Stimulated activated CD4-positive, alpha-beta T cell treated with anti-CD3 and anti-CD28 coated beads, Interleukin-1b, Interleukin-23, amount 100 ng/mL, for 4 hours (primary cell): ENCODE measurements at places on chromosomes 6 and 20.

DNA sequence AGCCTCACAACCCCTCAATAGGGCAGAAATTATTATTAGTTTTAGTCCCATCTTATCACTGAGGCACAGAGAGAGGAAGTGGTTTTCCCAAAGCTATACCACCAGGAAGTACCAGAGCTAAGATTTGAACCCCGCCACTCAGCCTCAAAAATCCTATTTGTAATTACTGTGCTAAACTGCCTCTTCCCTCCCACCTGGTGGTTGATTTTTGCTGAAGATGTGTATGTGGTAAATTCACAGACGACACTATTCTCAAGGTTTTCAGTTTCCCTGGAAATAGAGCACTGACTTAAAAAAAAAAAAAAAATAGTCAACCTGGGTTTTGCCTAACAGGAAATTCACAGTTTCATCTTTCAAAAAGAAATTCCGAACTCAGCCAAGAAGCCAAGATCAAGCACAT is 57.9 kb downstream of the TSHZ2 start:
- no peak for DNase-seq

DNA sequence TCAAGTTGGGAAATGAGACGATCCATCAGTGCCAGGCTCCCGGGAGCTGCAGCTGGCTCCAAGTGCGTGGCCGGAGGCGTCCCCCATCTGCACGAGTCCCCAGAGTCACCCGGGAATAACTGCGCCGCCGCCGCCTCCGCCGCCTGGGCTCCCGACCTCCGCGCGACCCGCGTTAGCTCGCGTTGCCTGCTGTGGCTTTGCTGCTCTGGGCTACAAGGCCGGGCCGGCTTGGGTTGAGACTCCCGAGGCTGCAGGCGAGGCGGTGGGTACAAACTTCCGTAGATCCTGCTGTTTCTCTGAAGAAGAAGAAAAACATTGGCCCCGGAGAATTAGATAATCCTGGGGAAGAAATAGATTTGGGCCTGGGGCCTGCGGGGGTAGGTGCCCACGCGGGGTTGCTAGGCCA is 7.4 kb upstream of the LAMP5 start:
- no peak for DNase-seq

DNA sequence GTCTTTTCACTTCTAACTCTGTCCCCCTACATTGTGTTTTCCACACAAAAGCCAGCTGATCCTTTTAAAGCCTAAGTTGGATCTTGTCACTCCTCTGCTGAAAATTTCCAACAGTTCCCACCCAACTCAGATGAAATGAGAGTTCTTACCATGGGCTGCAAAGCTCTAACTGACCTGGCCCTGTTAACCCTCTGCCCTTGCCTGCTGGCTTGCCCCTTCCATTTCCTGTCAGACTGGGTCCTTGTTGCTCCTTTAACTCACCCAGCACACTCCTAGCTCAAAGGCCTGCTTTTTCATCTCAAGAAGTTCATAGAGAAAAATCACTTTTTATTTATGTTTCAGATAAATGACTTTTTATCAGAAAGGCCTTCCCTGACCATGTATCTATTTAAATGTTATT is 66.5 kb upstream of the HEY2 start:
- DNase-seq: no peak

DNA sequence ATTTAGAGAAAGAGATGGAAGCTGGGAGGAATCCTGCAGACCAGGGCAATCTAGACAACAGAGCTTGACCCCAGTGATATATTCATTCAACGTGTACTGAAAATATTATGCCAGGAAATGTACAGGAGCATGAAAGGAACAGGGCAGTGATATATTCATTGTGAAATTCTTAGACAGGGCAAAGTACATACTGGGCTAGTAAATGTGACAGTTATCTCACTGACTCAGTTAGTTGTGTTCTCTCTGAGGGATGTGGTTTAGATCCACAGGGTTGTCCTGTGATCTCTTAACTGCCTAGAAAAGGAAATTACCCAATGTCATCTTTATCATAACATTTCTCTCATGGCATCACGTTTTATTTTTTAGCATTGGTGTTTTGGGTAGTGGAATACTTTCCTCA is 891.3 kb downstream of the EYS start:
- DNase-seq: no peak

DNA sequence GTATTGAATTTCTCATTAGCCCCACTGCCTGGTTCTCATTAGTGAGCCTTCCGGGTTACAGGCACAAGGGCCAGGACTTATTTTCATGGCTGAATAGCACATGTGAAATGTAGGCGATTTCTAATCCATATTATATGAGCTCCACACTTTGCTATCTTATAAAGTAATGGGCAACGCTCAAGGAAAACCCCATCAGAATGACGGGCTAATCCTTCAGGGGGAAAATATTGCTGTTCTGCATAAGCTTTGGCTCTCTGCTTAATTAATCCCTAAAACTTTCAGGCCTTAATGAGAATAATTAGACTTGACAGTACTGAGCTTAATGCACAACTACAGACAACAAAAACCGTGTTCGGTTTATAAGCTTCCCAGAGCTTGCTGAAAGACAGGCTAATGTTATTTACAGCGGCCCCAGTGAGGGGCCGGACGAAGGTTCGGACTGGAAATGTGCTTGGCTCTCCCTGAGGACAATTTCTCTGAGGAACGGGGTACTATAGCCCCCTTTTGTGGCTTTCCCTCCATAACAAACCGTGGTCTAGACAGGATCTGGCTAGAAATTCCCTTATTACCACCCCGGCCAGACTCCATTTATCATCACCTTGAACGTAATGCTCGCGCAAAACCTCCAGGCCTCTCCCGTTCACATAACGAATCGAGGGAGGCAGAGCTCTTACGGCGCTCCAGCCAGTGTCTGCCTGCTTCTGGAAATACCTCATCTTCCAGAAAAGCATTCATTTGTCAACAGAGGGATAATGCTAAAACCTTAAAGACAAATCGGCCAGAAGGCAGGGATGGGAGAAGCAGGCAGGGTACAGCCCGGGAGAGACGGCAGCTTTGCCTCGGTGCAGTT is 164.5 kb downstream of the CD83 start:
- DNase-seq: no peak

DNA sequence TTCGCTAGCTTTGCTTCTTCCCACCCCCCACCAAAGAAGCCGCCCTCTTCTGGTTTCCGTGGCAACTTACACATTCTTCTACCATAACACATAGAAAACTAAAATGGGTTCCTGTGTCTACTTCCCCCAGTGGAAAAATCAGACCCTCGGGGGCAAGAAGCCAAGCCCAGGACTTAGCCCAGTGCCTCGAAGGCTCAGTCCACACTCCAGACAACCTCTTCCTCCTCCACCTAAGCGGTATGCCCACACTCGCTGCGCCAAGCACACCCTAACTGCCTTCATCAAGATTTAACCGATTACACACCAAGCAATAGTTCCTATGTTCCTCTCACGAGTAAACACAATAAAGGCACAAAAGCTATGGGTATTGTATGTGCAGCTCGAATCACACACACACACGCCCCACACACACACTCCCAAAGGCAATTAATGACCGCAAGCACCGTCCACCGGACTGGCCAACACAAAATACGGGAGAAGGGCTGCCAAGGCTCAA is 537 bp downstream of the PPIL4 start:
- DNase-seq: peak; percentile 7

- DNase-seq: no peak
These were observed 294.3 kb upstream of the QKI start for GRCh38 chr6:163120223-163120622.

- no peak for DNase-seq
These were observed 10.4 kb upstream of the ZFAND3 start for GRCh38 chr6:37809197-37809543.

GRCh38 chr6:166667796-166668610 is 41.0 kb upstream of the RPS6KA2 start:
- DNase-seq: no peak

DNA sequence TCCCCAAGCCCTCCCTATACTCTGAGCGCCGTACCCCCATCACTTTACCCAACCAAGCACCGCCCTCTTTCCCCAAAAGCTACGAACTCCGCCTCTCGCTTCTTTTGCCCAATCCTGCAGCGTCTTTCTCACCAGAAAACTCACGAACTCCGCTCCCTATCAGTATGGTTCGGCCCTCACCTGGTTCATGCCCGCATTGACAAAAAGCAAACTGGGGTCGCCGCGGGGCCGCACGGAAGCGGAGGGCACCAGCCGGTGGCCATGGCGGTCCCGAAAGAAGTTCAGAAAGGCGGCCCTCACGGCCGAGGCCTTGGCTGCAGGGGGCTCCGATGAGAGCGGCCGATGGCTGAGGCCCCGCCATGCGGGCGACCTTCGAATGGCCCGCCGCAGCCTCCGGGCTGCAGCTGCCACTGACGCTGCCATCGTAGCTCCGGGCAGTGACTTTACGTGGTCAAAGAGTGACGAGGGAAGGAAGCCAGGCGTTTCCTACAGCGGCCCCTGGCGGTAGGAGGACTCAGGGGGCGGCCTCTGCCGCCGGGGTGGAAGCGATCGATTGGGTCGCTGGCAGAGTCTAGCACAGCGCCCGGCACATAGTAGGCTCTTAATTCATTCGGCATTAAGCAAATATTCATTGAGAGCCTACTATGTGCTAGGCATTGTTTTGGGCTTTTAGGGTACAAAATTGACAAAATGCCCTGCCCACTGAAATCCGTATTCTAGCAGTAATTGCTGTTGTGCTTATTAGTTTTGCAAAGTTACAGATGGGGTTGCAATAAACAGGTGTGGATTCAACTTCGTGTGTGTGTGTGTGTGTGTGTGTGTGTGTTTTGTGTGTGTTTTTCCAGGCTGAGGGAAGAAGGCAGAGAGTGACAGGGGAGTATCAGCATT is at the start of gene AARS2:
TSS of gene AARS2 (minus strand) at position 447 of the 888 bp plus-strand sequence. CDS start at position 423, 24 bp downstream.
- DNase-seq: peak; percentile 93

DNA sequence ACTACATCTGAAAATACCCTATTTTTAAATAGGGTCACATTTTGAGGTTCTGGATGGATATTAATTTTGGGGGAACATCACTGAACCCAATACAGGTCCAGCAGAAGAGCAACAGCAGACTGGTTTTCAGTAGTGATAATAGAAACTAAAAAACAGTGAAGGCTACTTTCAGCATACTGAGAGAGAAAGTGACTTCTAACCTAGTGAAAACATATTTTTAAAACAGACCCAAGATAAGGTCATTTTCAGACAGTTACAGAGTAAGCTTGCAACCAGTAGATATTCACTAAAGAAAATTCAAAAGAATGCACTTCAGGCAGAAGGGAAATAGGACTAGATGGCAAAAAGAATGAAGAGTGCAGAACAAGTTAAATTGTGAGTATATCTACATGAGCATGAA is 42.0 kb upstream of the TMEM244 start:
- DNase-seq: no peak

GRCh38 chr6:89436226-89436625 is 3.3 kb downstream of the ANKRD6 start:
- DNase-seq: no peak

DNA sequence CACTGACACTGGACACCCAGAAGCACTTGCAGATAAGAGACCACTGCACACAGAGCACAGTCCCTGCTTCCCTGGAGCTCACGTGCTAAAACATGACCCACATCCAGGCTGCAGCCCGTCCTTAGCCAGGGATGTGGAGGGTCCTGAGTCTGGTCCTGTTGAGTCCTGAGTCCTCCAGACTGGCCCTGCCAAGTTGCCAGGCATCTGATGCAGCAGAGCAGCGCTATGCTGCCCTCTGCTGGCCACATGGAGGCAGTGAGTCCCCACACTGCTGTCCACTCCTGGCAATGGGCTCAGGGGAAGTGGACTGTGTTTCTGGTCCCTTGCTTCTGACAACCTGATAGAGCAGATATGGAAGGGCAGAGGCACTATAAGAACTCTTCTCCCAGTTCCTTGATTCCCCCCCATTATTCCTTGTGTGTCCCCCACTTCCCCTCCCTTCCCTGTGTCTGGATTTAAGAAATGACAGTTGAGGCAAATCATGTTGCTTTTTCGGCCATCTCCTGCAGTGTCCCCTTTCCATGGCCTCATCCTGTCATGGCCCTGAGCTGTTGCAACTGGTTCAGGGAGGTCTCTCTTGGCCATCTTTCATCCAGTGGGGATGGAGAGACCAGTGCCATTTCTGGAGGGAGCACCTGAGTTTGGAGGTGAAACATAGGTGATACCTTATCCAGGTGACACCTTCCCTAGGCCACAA is 86.0 kb downstream of the DHX35 start:
- DNase-seq: peak; percentile 60

- no peak for DNase-seq
These were observed 356.9 kb downstream of the ARHGAP18 start for GRCh38 chr6:129353067-129353466.

DNA sequence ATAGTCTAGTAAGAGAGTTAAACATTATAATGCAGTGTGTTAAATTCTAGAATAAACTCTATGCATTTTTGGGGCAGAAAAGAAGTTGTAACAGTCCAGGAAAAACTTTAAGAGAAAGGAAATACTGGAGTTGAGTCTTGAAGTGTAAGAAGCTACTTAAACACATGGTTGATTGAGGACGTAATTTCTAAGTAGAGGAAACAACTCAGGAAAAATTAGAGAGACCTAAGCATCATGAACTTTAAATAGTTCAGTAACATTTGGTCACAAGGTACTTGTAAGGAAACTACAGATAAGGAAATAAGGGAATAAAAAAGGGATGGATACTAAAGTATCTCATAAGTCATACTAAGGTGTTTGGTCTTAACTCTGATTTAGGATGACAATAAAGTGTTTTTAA is 4.7 kb upstream of the TRDN start:
- DNase-seq: no peak

GRCh38 chr6:82372656-82373055 is 9.0 kb downstream of the TPBG start:
- no peak for DNase-seq

- DNase-seq: no peak
These were observed 4.2 kb downstream of the SYNDIG1 start for GRCh38 chr20:24473435-24474223.

DNA sequence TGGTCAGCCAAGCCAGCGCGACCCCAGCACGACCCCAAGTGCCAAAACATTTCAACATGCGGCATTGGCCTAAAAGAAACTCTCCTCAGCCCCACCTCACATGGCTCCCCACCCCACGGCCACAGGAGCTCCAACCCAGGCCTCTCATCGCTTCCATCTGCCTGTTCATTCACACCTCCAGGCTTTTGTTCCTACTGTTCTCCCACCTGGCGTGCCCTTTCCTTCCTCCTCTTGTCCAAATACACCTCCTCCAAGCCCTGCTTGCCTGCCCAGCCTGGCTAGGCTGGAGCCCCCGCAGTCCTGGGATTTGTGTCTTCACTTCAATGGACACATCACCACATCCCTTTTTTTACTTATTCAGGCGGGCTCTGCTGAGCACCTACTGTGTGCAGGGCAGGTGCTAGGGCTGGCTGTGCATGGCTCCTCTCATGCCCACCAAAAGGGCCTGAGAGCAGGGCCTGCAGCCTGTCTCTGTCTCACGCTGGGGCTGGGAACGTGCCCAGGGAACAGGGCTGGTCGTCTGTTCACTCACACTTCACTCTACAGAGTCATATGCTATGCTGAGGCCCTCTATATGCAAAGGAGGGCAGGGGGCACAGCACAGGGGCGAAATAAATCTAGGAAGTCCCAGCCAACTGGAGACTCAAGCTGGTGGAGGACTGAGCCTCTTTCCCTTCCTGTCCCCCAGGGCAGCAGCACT is 61.1 kb downstream of the GRM4 start:
- no peak for DNase-seq
